ENCODE measurements at places on chromosomes 12 and 14. TPM values are rescaled to one million over a fixed set of nuclear protein-coding genes. Genes with fewer than 3 reads are reported as not detected.

MGST1 gene
- total RNA-seq = not detected

PPHLN1 gene
- total RNA-seq = 108 TPM

- no peak for DNase-seq
Measured at GRCh38 chr12:38783304-38783703, 122.1 kb downstream of the CPNE8 start.

DNA sequence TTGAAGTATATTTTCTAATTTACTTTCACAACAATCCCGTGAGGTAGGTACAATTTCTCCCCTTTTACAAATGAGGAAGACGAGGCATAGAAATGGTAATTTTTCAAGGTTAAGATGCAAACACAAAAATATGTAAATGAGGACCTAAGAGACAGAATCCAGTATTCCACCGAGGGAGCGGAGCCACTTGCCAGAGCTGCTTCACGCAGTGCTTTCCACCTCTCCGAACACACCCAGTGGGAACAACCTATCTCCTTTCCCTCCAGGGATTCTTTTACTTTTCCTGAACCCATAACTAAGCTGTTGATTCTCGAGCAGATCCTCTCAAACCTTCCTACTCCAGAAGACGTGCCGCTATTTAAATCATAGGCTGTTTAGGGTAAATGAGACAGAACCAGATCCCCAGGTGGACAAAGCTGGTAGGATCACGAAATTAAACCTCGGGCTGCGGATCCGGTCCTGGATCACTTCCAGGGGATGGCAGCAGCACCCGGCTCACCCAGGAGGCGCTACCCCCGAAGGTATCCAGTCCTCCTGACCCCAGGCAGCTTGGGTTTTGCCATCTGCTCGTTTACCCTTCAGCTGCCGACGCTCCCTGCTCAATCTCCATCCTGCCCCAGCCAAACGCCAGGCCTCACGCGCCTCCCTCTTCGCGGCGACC, 1.5 kb downstream of the DDHD1 start:
- DNase-seq = peak; percentile 47

DNA sequence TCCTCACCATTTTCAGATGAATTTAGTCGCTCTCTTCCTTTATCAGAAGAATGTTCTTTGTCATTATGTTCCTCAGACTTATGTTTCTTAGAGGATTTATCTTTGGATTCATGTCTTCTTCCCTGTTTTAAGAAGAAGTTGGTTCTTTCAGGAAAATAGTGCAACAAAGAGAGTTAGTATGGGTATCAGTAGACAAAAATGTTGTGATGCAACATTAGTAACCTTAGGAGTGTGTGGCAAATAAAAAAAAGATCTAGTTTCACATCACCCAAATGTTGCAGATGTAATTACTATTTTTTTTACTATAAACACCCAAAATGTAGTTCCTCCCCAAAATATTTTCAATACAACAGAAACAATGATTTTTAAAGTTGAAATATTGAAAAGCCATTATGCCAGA, 7.8 kb downstream of the RSRC2 start:
- DNase-seq = no peak

Data from CD8-positive, alpha-beta T cell (primary cell).